ENCODE measurements at places on chromosomes 7 and 10.

GRCh38 chr10:124477614-124478363, 16.2 kb downstream of the LHPP start:
- no peak for DNase-seq

- no peak for DNase-seq
Observed at GRCh38 chr10:56178210-56178609, 182.8 kb downstream of the ZWINT start.

GRCh38 chr7:112074464-112074863, 131.7 kb downstream of the DOCK4 start:
- DNase-seq, result no peak

GRCh38 chr10:35685402-35685801, 43.3 kb upstream of the FZD8 start:
- no peak for DNase-seq

- no peak for DNase-seq
Observed at GRCh38 chr7:149850007-149850594, 11.9 kb downstream of the ZNF862 start.

- no peak for DNase-seq
Observed at GRCh38 chr7:1873857-1874589, 203.9 kb downstream of the ELFN1 start.

GRCh38 chr7:48411619-48412018, 240.4 kb downstream of the ABCA13 start:
- no peak for DNase-seq

DNA sequence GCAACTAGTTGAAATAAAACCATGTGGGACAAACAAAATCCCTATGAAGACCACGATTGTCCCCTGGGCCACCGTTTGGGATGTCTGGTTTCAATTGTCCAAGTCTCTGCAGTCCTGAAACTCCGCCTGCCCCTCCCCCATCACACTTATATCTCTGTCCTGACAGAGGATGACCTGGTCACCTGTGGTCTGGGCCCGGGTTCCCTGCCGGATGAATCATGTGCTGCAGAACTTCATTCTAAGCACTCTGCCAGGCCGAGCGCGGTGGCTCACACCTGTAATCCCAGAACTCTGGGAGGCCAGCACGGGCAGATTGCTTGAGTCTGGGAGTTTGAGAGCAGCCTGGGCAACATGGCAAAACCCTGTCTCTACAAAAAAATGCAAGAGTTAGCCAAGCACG, 91.1 kb downstream of the COL13A1 start:
- no peak for DNase-seq

DNA sequence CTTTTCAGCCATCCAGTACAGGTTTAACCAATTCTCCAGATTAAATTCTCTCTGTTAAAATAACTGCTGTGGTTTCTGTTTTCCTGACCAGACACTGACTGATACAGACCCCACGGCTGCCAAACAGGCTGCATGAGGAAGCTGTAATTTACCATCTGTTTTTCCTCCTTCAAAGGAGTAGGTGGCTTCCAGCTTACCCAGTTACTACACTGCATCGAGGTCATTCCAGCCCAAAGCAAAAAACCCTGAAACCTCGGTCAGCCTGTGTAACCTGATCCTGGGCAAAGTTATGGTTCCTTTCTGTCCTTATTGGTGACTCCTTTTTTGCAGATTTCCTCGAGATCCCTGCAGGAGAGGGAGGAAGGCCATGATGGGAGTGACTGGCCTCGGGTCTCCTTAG, 27.9 kb upstream of the LOXL4 start:
- DNase-seq, result no peak

- DNase-seq, result no peak
Observed at GRCh38 chr7:41809116-41809515, 106.2 kb upstream of the INHBA start.

GRCh38 chr7:152341039-152341913, 94.5 kb downstream of the KMT2C start:
- no peak for DNase-seq

DNA sequence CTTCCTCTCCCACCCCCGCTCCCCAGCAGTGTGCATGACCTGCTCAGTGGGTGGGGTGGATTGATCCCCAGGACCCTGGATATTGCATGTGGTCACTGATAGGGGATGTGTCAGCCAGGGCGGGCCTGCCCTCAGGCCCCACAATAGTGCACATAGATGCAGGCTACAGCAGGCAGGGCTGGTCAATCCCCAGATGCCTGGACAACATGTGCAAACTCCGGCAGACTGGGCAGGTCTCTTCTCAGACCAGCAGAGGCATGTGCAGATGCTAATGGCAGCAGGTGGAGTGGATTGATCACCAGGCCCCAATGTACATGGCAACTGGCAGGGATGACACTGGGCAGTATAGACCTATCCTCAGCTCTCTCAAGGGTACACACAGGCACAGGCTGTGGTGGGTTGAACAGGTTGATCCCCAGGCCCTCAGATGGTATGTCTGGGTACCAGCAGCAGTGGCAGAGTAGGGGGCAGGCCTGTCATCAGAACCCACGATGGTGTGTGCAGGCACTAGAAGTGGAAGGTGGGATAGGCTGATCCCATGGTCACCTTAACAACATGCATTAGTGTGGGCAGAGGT, 98.6 kb downstream of the LANCL2 start:
- no peak for DNase-seq

- DNase-seq, result no peak
Observed at GRCh38 chr7:133124974-133125373, 43.1 kb upstream of the CHCHD3 start.

DNA sequence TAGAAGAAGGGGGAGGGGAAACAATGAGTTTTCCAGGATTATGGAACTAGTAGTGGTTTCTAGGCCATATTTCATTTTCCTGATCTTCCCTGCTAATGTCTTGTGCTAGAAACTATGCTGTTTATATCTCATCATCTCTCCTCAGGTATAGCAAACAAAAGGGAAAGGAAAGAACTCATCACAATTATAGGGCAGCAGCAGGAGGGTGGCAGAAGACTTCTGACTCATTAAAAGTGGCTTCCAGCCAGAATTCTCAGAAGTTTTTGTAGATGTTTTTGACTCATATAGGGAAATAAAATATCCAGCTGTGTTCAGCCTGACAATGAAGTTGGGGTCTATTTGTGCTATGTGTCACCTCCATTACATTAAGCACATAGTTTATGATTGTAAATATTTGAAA, 6.5 kb downstream of the AHR start:
- no peak for DNase-seq

- DNase-seq, result no peak
Observed at GRCh38 chr7:73429215-73429614, 4.4 kb upstream of the FZD9 start.

DNA sequence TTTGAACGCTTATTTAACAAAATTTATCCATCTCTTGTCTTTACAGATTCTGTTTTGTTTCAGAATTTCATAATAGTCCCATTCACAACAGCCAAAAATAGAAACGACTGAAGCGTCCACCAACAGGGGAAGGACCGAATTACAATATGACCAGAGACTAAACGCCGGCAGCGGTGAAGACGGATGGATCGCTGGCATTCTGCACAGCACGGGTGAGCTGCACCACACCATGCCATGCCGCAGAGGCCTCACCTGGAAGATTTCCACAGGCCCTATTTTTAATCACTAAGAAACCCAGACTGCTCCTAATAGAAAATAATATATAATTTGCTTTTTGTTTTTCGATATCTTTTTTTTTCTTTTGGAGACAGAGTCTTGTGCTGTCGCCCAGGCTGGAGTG, 91.0 kb downstream of the ELFN1 start:
- no peak for DNase-seq

- no peak for DNase-seq
Observed at GRCh38 chr7:92368741-92369140, 78.5 kb upstream of the GATAD1 start.

DNA sequence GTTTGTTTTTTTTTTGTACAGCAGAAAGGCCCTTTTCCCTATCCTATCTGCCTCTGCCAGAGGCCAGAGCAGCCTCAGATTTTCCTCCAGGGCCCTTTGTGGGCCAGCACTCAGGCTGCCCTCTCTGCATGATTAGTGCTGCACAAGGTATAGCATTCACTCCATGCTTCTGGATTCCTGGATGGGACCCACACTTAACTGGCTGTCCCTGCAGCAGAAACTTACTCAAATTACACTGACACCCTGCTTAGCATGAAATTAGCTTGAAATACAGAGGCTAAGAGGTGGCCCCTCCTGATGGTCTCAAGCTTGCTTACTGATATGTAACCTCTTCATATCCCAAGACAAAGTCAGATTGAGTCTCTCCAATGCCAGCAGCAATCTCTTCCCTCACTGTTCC, 239.3 kb downstream of the SORCS1 start:
- no peak for DNase-seq

DNA sequence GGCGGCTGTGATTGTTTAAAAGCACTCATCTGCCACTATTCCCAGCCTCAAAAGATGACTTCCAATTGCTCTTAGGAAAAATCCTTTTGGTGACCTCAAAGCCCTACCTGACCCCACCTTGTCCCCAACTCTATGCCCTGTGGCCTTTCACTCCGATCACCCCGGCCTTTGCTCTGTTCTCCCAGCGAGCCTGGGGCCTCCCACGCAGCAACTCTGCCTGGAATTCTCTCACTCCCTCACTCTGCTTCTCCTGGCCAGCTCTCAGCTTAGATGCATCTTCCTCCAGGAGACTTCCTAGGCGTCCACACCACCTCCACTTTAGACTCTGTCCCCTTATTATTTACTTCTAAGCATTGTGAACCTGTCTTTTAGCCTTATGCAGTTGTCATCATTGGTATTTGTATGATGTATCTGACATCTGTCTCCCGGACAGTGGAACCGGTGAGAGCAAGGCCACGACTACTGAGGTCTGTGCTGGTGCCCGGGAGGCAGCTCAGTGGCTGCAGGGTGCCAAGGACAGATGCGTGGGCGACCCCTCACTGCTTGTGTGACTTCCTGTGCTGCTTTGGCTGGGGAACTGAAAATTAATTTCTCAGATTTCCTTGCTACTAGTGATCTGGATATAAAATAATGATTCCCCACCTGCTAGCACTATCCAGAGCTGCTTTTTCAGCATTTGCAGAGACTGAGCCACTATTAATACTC, 63.0 kb downstream of the PIP4K2A start:
- DNase-seq, result no peak

DNA sequence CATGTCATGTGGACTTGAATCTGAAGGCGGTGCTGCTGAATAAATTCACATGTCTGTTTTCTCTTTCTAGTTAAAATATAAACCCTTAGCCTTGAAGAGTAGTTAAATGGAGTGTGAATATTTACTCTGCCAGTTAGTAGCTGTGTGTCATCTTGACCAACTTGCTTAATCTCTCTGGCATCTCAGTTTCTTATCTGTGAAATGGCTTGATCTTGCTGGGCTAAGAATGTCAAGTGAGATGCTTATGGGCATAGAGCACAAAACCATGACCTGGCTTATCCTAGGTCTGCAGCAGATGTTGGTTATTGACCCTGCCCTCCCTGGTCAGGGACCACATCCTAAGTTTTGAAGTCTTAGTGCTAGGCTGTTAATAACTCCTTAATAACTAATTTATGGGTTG, 16.6 kb downstream of the ARID5B start:
- no peak for DNase-seq

DNA sequence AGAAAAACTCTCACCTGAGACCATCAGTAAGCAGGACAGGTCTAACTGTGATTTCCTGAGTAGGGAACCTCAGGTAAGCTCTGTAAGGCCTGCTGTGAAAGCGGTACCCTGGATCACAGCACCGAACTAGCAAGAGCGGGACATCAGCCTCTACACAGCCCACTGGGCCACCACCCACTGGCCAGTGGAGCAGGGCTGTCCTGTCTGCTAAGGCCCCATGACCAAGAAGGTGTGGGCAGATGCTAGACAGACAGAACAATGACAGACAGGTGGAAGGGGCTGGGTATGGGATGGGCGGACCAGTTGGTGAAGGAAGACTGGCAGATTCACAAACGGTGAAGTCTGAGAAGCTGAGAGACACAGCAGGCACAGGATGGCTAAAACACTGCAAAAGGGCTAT, 79.4 kb upstream of the DDC start:
- DNase-seq, result no peak

GRCh38 chr7:30694218-30694745, 12.0 kb upstream of the CRHR2 start:
- no peak for DNase-seq

DNA sequence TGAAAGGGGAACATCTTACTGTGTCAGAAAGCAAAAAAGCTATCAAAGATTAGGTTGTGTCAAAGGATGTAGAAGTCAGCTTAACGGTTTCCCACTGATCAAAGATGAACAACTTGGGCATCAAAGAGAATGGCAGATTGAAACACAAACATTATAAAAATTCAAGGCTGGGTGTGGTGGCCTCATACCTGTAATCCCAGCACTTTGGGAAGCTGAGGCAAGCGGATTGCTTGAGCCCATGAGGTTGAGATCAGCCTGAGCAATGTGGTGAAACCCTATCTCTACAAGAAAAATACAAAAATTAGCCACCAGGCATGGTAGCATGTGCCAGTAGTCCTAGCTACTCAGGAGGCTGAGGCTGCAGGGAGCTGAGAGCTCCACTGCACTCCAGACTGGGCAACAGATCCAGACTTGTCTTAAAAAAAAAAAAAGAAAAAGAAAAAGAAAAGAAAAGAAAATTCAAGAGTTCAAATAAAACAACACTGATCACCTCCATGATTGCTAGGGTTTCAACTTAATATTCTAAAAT, 34.5 kb downstream of the RTKN2 start:
- no peak for DNase-seq

- DNase-seq, result no peak
Observed at GRCh38 chr7:148650232-148650858, 48.4 kb upstream of the CUL1 start.

DNA sequence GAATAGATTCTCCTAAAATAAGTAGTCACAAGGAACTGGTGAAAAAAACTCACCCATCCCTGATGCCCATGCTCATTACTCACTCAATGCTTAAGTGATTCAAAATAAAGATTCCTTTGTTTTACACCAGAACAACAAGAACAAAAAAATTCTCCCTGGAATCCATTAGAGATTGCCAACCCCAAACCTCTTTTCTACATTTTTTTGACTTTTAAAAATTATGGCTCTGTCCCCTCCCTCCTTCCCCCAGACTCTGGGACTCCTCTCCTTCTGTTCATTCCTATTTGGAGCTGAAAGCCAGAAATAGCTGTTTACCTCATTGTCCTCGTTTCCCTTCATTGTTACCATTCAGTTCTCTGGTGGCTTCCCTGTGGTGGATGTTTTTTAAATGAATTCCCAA, 63.2 kb upstream of the FHIP2A start:
- DNase-seq, result no peak

DNA sequence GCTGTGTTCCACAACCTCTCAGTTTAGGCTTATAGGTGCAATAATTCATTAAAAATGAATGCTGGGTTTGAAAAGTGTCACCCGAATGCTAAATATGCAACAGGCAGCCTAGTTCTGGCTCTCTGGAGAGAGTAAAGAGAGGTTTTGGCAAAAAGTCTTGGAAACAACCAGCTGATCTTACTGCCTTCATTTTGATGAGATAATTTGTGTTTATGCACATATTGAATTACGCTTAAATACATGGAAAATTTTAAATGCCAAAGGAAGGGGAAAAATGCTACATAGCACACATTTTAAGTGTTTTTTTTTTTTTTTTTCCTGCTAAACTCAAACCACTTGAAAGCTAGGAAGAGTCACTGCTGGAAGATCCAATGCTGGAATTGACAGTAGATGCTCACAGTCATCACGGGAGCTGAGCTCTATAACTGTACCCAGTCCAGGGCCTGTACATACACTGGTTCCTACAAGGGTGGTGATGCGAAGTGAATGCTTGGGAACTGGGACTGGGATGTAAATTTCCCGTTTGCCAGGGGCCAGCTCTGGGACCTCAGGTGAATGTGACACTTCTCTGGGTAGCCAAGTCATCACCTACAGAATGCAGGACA, 151.5 kb downstream of the PFKFB3 start:
- DNase-seq, result no peak

- no peak for DNase-seq
Observed at GRCh38 chr10:31536302-31536701, 217.3 kb downstream of the ZEB1 start.

- DNase-seq, result no peak
Observed at GRCh38 chr7:151187409-151188251, 580 bp upstream of the ASB10 start.
